ENCODE measurements at places on chromosomes 2 and 18.

- no peak for DNase-seq
Observed at GRCh38 chr18:34875150-34875549, 165.1 kb downstream of the DTNA start.

GRCh38 chr2:241041589-241042158 lies 43.3 kb downstream of the SNED1 start:
- no peak for DNase-seq

- DNase-seq, result no peak
Observed at GRCh38 chr18:8298186-8298585, 311.1 kb upstream of the RAB12 start.

DNA sequence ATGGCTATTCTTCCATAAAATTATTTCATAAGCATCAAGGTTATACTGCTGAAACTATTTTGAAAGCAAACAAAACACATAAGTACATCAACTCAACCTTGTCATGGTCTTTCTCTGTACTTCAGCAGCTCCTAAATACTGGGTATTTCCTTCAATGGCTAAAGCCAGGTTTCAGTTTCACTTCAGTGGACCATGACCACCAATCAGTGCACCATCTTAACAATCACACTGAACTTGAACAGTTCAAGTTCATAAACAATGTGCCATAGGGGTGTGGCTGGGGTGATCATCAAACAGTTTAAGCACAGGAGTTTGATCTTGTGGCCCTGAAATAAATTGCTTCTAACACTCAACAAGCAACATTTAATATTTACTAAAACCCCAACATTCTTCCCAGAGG lies 124.1 kb upstream of the FIGN start:
- no peak for DNase-seq

DNA sequence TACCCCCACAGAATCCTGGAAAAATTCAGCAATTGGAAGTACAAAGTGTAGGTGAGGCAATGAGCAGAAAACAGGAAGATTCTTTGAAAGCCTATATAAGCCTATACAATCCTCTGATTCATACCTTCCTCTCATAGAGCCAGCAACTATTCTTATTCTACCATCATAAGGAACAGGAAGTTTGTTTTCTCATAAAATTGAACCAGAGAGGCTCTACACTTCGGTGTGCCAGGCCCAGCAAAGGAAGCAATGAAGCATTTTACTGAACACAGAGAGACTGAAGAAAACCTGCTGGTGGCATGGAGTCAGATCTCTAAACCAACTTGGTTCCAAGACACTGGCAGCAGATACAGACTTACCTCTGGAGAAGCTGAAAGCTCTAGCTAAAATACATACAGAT lies 18.7 kb downstream of the CASP8 start:
- no peak for DNase-seq

DNA sequence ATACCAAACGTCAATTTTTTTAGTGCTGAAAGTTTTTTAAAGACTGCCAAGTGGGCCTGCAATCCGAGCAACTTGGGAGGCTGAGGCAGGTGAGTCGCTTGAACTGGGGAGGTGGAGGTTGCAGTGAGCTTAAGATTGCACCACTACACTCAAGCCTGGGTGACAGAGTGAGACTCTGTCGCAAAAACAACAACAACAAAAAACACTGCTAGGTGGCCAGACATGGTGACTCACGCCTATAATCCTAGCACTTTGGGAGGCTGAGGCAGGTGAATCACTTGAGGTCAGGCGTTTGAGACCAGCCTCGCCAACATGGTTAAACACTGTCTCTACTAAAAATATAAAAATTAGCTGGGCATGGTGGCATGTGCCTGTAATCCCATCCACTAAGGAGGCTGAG lies 202.8 kb upstream of the COPS8 start:
- DNase-seq, result no peak
